ENCODE measurements at places on chromosomes 13 and 19.

DNA sequence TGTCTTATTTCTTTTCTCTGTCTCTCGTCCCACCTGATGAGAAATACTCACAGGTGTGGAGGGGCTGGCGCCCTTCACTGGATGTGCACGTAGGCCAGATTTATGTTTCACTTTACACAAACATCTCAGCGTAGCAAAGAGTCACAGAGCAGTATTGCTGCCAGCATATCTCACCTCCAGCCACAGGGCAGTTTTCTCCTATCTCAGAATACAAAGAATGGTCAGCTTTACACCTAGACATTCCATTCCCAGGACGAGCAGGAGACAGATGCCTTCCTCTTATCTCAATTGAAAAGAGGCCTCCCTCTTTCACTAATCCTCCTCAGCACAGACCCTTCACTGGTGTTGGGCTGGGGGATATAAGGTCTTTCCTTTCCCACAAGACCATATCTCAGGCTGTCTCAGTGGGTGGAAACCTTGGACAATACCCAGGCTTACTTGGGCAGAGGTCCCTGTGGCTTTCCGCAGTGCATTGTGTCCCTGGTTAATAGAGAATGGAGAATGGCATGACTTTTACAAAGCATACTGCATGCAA is 7.2 kb upstream of the ZNF611 start:
- no peak for DNase-seq

- DNase-seq = no peak
Observed at GRCh38 chr19:41990615-41991014, 3.4 kb downstream of the ATP1A3 start.

DNA sequence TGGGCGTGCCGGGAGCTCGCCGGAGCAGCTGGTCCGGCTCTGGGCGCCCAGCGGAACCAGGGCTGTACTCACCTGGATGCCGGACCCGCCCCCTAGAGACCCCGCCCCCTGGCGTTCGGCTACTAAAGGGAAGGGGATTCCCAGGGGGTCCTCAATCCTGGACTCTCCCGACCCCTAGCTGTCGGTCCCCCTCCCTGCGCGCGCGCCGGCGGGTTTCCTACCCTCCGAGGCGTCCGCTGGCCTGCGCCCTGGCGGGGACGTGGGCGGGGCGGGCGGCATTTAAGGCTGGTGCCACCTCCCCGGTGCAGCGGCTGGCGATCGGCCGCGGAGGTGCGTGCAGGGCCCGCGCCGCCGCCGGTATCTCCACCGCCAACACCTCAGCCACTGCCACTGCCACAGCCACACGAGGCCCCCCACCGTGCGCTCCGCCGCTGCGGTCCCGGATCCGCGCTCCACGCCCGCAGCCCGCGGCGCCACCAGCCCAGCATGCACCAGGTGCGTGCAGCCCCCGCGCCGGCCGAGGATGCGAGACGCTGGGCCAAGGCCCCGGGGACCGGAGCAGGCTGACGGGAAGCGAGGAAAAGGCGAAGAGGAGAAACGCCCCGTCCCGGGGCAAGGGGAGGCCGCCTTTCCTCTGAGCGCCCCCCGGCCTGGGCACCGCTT is at the start of gene ATP12A:
Gene ATP12A, plus strand, starts transcription at position 151 of the 663 bp plus-strand sequence. Its CDS starts 336 bp downstream, at position 487.
- DNase-seq = peak; percentile 68

DNA sequence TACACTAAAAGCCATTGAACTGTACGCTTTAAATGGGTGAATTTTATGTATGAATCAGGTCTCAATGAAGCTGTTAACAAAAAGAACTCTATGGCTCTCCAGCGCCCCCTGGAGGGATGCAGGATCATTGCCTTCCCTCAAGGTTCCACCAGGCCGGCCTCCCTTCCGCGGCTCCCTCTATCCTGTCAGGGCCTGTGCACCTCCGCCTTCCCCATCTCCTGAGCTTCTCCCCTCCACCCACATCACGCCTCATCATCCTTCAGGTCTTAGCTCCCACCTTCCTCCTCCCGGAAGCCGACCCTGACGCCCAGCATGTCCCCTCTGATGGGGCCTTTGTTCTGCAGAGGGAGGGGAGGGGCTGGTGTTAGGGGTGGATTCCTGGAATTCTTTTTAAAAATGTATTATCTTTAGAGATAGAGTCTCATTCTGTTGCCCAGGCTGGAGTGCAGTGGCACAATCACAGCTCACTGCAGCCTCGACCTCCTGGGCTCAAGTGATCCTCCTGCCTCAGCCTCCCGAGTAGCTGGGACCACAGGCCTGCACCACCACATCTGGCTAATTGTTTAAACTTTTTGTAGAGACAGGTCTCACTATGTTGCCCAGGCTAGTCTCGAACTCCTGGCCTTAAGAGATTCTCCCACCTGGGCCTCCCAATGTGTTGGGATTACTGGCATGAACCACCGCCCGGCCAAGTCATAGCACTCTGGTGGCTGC is 27.7 kb downstream of the MEIS3 start:
- DNase-seq = peak; percentile 85

- DNase-seq = no peak
Observed at GRCh38 chr13:108996430-108996829, 367.0 kb downstream of the MYO16 start.

DNA sequence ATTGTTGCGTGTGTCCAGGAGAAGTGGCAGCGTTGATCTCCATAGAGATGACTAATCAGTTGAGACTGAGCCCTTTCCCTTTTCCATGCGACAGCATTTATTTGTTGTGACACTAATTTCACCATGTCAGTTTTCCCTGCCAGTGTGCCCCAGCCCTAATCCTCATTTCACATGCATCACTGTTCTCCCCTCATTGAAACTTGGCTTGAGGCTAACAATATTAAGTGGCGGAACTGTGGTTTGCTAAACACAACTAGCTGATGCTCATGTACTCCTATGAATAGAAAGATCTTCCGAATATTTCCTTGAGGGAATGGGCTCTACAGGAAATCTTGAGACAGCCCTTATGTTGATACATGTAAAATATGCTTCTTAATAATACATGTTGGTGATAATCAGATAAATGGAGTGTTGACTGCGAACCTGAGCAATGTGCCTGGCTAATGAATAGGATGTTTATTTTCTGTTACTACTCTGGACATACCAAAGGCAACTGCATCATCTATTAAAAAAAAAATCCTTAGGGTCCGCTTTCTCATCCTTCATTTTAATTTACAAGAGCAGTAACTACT is 258.6 kb downstream of the ATP8A2 start:
- no peak for DNase-seq

DNA sequence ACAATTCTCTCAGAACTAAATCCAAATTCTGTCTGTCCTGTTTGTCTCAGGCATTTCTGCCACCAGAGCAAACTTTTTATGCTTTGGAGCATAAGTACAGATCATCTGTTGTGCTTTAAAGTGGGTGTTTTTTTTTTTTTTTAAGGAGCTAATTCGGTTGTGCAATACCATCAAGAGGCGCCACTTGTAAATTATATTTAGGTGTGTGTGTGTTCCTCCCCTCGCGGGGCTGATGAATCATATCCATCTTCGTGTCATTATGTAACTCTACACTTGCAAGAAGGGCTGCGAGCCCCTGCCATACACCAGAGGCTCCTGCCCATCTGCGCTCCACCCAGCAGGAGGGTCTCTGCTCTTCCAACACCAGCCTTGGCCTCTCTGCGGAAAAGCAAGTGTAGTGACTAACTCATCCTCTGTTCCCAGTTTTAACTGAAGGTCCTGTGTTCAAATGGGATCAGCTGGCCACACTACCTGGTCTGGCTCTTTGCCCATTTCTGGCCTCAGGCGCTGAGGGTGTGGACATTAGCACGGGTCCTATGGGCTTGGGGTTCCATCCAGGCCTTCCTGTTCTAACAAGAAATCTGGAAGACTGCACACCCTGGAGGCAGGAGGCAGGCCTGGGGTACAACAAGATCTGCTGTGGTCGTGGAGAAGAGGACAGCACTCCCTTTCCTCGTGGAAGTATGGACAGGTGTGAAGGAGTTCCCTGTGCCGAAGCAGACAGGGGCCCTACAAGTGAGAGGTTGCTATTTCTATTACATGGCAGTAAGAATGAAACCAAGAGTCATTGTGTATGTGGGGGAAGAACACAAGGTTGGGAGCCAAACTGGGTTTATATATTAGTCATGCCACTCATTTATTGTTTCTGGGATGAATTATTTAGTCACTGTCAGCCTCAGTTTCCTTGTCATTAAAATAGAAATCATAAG is 96.1 kb upstream of the MBNL2 start:
- no peak for DNase-seq

- DNase-seq = no peak
Observed at GRCh38 chr13:66222926-66223325, 1007.2 kb downstream of the PCDH9 start.

DNA sequence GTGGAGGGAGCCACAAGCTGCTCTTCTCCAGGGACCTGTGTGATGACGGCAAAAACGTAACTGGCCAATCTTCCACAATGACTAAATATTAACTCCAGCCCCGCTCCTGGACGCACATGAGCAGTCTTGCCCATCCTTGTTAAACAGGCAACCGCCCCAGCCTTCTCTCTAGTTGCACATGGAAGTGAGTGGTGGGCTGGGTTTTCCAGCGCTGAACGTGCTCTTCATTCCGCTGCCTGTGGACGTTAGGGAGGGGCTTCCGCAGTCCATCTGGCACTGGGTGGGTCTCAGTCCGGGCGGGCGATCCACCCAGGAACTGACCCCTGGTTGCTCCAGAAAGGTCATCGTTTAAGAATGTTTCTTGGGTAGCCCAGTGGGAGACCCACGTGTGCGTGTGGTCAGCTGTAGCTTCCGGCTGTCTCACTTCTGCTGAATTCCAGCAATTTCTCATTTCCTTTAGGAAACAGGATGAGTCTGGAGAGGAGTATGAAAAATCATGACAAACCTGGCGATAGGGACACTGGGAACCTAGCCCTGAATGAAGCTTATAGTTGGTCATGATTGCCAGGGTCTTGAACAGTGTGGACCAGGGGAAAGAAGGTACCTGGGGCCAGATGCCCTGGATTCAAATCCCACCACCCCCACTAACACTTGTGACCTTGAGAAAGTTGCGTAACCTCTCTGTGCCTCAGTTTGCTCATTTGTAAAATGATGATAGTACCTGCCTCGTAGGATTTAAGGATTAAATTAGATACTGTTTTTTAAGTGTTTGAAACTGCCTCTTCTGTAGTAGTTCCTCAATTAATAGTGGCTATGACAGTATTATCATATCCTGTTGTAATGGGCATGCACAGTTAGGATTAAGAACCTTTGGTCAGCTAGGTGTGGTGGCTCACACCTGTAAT is 92.6 kb downstream of the SIPA1L3 start:
- no peak for DNase-seq

DNA sequence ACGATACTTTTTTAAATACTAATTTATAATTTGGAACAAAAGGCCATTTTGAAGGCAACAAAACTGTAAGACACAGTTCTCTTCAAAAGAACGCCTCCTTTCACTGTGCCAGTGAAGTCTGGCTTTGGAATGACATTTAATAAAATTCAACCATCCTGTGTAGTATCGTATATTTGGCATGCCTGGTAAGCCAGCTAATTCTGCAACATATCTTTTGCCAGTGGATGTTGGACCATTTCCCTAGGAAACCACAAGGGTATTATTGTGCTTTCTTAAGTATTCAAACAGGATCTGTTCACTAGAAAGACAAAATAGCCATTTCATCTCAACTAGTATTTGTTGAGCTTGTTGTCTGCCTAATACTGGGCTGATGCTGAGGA is 111.6 kb downstream of the RGCC start:
- no peak for DNase-seq

- no peak for DNase-seq
Observed at GRCh38 chr13:46726347-46726746, 70.6 kb downstream of the ESD start.

DNA sequence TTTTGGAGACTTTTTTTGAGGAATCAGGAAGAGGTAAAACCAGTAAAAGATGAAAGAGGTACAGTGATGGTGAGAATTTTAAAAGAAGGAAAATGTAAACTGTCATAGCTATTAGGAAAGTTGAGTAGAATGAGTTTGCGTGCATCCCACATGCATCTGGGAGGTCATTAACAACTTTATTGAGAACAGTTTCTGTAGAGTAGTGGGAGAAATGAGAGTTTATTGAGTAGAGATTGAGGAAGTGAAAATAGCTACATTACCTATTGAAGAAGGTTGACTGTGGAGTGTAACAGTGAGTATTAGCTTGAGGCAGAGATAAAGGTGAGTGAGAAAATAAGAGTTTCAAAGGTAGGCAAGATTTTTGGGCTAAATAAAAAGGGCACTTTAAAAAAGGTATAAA is 38.7 kb downstream of the BRCA2 start:
- DNase-seq = no peak
